AG04450 (cell line): ENCODE measurements at places on chromosomes 5 and 9. TPM values are rescaled to one million over a fixed set of nuclear protein-coding genes. Genes with fewer than 3 reads are reported as not detected.

Gene TNFSF15
- polyA plus RNA-seq = 2.6 and 2.8 TPM in 2 replicates

Gene SCGB3A2
- polyA plus RNA-seq = not detected in 2 replicates

Gene SLC6A18
- not detected in 2 replicates for polyA plus RNA-seq

Gene GABRA1
- not detected in 2 replicates for polyA plus RNA-seq

Gene DNM1
- 12.0 and 17.4 TPM in 2 replicates for polyA plus RNA-seq

Gene GPR151
- polyA plus RNA-seq = not detected in 2 replicates

Gene NANS
- 111 and 122 TPM in 2 replicates for polyA plus RNA-seq

Gene TMEM267
- 14.1 and 16.3 TPM in 2 replicates for polyA plus RNA-seq

Gene RASGEF1C
- polyA plus RNA-seq = not detected in 2 replicates

Gene PROB1
- polyA plus RNA-seq = 0.19 and 0.25 TPM in 2 replicates

DNA sequence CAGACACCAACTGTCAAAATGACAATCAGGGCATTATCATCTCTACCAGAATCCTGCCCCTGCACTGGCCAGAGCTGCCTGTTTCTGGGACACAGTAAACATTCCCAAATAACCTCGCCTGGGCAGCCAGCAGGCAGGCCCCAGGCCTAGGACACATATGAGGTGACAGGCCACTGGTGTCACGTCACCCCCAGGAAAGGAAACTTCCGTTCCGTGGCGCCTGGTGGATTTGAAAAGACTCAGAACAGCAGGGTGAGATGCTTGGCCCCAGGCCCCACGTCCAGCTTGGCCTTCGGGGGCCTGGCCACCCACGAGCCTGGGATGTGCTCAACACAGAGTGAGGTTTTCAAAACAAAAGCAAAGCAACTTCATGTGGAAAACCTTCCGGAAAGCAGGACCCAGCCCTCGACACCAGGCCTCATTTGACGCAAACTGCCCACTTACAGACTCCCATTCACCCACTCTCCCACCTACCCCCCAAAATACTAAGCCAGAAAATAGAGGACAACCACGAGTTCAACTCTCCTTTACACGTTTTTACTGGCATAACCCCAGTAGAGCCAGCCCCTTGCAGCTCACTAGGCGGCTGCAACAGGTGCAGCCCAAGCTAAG, 1.2 kb downstream of the SEMA4D start:
- no peak for DNase-seq

DNA sequence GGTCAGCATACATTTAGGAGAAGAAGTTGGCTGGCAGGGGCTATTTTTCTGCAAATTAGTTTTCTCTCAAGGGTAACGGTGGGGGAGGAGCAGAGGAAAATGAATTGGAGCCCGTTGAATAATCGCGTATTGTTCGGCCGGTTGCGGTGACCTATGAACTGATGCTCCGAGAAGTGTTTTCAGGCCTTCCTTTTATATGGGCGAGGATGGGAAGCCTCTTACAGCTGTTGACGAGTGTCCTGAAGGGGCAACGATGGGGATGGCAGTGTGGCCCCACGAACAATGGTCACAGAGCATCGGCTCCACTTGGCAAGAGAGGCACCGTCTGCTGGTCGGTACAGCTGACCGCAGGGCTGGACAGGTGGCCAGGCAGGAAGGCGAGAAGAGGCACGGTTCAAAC, 400.7 kb downstream of the ZSWIM6 start:
- no peak for DNase-seq

DNA sequence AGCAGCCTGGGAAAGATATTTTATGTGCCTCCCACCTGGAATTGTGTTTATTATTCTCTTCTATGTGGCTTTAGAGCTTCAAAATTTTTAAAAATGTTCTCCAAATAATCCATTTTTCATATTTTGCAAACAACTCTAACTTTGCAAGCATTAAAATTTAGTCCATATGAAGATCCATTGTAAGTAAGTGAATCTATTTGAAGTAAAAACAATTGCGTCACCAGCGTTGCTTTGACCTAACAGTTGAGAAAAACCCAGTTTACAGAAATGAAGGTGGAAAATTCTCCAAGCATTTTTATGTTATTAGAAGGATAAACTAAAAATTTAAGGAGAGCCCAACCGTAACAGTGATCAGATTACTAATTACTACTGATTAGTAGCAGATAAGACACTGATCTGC, 38.9 kb upstream of the TLX3 start:
- no peak for DNase-seq

DNA sequence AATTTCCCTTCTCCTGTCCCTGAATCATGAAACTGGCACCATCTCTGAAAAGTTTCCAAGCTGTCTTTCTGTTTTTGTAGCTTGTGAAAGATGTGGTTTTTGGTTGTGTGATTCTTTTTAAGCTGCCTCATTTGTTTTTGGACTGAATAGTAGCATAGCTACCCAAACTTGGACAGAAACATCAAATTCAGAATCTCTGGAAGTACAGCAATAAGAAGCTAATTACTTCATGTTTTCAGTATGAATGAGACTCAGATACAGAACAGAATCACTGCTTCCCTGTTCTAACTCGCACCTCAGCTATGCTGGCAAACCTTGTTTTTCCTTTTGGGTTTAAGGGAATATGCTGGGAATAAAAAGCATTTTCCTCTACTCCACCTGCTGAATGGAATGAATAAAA, 101.0 kb downstream of the FGF1 start:
- DNase-seq = no peak

- no peak for DNase-seq
Observed at GRCh38 chr5:151014680-151015343, 5.6 kb upstream of the GPX3 start.

DNA sequence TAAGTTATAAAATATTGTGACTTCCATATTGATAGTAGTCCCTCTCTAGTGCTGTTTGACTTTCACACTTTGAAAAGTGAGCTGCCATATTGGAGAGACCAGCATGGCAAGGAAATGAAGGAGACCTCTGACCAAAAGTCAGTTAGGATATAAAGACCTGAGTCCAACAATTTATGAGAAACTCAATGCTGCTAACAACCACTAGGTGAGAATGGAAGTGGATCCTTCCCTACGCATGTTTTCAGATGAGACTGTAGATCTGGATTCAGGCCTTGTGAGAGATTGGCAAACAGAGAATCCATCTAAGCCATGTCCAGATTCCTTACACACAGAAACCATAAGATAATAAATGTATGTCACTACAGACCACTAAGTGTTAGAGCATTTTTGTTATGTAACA, 81.6 kb downstream of the CTNND2 start:
- no peak for DNase-seq

- no peak for DNase-seq
Observed at GRCh38 chr9:134538856-134539566, 102.6 kb upstream of the COL5A1 start.

DNA sequence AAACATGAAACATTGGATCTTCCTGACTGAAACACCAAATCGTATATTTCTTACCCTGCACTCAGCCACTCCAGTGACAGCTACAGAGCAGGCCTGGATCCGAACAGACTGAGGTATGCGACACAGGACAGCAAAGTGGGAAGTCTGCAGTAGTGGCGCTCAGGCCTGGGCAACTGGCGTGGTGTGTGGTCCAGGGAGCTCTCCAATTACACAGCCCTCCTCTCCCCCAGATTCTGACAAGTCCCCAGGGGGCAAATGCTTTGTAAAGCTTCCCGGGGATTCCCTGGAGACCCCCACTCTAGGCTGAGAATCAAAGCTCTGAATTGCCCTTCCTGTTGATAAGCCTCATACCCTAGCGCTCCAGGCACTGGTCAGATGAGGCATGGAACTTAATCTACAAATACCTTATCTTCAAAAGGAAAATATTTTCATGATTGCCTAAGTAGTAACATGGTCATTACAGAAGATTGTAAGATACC, 104.8 kb upstream of the ERCC6L2 start:
- no peak for DNase-seq

GRCh38 chr5:176818391-176819098, 8.2 kb downstream of the UNC5A start:
- no peak for DNase-seq

DNA sequence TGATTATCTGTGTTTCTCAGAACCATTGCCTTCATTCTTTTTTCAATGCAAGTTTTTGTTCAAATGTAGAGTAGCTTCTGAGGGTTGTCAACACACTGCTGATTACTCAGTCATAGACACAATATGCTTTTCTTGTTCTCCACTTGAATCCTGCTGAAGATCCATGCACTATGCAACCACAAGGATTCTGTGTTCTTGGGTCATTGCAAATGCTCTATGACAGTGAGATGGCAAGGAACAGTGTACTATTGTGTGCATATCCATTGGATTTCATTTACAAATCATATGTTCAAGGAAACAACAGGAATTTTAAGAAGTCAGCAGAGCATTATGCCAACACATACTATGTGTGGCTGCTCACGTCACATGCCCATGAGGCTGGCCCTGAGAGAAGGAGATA, 1590.2 kb downstream of the EFNA5 start:
- no peak for DNase-seq

- DNase-seq = no peak
Observed at GRCh38 chr9:128145951-128146351, 3.3 kb upstream of the LCN2 start.

DNA sequence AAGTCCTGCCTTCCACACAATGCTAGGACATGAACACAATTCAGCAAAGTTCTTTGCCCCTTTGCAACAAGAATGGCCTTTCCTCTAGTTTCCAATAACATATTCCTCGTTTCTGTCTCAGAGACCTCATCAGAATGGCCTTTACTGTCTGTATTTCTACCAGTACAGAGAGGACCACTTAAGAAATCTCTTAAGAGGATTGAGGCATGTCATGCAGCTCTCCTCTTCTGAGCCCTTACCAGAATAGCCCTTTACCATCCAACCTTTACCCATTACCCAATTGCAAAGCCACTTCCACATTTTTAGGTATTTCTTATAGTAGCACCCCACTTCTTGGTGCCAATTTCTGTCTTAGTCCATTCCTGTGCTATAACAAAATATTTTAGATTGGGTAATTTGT, 20.3 kb downstream of the TNPO1 start:
- DNase-seq = no peak
